ENCODE measurements at places on chromosomes 6 and 20.
A peak's percentile ranks its signal among the peaks of the same experiment; 100 is the strongest.

GRCh38 chr6:92710048-92710447 lies 709.3 kb downstream of the EPHA7 start:
- DNase-seq, result no peak

DNA sequence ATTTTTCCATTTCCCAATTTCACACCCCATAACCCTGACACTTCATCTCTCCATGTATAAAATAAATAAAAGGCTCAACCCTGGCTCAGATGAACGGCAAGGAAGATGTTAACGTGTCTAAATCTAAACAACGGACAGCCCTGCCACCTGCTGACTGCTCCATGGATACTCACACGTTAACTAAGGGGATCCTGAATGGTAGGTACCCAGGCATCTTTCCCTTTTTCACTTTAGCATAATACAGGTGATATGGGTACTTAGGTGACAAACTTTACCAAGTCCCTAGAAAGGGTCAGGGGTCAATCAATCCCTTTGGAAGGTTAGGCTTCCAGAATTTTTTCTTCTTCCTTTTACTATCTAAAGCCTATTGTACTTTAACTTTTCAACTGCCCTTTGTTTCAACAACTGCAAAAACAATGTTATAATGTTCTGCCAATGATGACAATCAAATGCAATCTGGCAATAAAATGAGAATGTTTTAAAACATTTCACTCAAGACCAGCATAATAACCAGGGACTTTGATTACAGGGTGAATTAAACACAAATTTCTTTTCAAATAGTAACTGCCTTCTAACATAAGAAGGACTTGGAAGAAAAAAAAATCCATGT lies 52.4 kb upstream of the IPCEF1 start:
- peak; percentile 64 for DNase-seq

DNA sequence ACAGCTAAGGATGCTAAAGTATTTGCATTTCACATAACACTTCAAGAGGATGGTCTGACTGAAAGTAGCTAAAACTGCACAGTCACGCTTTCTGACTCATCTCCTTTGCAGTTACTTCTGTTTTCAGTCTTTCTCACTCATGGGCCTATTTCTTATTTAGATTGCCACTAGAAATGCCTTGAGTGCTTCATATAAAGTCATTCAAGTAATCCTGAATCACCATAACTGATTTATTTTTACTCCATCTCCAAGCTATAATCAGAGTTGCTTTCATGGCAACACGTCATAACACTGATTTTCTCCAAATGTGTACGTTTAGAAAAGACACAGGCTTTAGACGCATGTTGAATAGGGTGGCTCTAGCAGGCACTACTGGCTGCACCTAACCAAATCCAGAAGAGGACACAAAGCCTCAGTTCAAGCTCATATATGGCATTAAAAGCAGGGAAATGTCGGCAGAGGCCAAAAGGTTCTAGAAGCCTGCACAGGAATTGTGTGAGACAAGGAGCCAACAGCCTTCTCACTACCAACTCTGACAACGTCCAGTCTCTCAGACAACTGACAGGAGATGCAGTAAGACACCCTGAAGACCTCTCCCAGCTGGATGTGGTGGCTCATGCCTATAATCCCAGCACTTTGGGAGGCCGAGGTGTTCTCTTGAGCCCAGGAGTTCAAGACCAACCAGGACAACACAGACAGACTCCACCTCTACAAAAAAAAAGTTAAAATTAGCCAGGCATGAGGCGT lies 64.1 kb upstream of the BEND6 start:
- DNase-seq, result no peak

DNA sequence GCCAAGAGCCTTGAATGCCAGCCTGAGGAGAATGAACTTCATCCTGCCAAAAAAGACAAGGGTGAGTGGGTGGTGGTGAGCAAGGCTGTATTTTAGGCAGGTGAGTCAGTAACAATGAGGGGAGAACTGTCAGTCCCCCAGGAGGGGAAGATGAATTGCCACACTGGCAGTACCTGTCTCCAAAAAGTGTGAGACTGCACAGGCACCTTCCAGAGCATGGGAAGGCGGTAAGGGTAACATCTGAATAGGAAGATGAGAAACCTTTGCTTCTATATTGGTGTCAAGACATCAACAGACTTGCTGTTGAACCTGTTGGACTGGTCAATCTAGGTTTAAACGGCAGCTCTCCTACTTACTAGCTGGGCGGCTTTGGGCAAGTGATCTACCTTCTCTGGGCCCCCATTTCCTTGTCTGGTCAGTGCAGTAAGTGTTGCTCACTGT lies 30.9 kb downstream of the STK35 start:
- DNase-seq, result peak; percentile 68

DNA sequence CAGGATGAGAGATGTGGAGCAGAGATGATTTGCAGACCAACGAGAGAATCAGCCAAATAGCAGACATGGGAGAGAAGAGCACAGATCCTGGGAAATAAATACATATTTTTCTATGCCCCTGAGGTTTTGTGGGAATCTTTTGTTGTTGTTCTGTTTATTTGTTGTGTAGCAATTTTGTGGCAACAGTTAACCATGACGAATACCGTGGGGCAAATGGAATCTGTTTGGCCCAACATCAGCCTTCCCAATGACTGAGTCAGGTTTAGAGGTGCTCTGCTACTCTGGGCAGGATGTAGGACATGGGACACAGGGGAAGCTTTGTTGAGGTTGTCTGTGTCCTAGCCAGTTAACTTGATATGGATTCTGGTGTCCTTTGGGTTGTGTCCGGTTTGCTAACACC lies 7.9 kb upstream of the SLC2A10 start:
- no peak for DNase-seq

GRCh38 chr6:160378218-160378617 lies 30.0 kb downstream of the SLC22A3 start:
- DNase-seq, result no peak

DNA sequence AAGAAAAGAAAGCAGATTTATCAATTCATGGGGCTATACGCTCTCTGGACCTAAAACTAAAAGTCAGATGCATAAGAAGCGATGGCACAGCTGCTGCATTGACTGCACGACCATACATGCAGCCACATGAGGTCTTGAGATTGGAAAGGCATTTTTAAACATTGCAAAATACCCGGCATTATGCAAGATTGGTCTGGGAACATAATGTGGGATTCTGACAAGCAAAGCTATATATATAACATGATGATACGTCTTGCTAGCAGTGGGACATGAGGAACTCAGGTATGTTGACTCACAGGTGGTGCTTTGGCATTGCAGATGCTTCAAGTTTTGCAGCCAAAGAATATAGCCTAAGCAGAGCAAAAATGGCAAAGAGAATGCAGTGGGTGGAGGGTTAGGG lies 55.1 kb downstream of the SAMD3 start:
- DNase-seq, result no peak

DNA sequence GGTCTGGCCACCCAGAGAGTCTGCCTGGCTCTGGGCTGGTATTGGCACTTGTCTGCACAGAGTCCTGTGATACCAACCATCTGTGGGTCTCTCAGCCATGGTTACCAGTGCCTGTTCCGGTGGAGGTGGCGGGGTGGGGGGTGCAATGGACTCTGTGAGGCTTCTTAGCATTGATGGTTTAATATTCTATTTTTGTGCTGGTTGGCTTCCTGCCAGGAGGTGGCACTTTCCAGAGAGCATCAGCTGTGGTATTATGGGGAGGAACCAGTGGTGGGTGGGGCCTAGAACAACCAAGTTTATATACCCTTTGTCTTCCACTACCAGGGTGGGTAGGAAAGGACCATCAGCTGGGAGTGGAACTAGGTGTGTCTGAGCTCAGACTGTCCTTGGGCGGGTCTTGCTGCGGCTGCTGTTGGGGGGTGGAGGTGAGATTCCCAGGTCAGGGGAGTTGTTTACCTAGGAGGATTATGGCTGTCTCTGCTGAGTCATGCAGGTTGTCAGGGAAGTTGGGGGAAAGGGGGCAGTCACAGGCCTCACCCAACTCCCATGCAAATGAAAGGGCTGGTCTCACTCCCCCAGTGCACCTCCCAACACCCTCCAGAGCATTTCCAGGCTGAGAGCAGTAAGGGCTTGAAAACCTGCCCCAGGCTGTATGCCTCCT lies 117.5 kb downstream of the FLRT3 start:
- DNase-seq, result peak; percentile 82

DNA sequence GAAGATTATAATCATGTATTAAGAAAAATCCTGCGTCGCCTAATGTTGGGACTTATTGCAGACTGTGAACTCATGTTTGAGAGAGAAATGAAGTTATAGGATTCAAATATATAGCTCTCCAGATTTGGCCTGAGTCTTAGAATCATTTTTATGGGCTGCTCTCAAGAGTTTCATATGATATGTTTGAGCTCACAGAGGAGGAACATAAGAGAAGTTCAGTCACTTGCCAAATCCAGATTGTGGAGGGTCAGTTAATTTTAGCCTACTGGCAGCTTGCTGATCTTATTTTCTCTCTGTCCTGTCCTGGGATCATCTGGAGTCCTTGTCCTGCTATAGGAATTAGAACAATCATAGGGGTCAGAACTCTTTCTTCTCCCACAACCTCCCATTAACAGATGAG lies 186.1 kb upstream of the SUPT3H start:
- no peak for DNase-seq

DNA sequence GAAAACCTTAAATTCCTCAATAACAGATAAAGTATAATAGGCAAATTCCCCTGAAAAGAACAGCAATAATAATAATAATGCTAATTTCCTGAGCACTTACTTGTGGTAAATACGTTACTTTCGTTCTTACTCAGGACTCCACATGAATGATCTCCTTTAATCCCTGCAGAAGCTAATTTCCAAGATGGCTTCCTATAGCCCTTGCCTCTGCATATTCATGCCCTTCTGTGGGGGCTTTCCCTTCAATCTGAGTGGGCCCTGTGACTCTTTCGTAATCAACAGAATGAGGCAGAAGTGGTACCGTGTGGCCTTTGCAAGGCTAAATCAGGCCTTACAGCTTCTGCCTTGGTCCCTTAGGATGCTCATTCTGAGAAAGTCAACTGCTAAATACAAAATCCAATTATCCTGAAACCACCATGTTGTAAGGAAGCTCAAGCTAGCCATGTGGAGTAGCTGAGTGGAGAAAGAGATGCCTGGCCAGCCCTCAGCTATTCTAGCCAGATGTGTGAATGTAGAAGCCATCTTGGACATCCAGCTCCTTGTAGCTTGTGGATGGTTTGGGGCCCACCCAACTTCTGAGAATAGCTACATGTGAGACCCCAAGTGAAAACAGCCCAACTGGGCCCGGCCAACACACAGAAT lies 50.5 kb downstream of the MCUR1 start:
- DNase-seq, result no peak

GRCh38 chr6:46888031-46888430 lies 33.7 kb downstream of the ADGRF5 start:
- DNase-seq, result peak; percentile 10
